Chondrocyte (in vitro differentiated cells): ENCODE measurements at places on chromosomes 4 and X.

GRCh38 chr4:18214411-18215055 lies 193.0 kb upstream of the LCORL start:
- DNase-seq, result no peak

- DNase-seq, result no peak
Measured at GRCh38 chrX:19889582-19890342, 2.4 kb upstream of the SH3KBP1 start.

DNA sequence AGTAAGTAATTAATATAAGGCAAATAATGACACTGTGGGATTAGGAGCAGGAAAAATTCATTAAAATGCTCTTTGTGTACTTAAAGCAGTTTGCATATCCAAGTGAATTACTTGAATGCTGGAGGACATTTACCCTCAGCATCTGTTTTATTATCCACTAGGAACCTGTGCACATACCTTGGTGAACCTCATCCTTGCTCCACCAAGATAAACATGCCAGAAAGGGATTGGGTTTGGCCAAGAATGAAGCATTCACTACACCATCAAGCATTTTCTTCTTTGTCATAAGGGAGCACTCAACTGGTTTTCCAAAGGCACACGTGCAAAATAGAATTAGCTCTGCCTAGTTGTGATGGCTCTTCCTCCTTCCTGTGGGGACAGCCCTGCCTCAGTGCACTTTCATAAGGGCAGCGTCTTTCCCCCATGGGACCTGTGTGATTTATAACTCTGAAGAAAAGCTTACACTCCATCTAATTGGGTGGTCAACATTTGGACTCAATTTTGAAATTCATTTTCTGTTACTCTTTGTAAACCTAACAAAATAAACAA lies 291.7 kb downstream of the USP46 start:
- DNase-seq, result no peak

- DNase-seq, result no peak
Measured at GRCh38 chrX:11908371-11908770, 150.3 kb downstream of the MSL3 start.

DNA sequence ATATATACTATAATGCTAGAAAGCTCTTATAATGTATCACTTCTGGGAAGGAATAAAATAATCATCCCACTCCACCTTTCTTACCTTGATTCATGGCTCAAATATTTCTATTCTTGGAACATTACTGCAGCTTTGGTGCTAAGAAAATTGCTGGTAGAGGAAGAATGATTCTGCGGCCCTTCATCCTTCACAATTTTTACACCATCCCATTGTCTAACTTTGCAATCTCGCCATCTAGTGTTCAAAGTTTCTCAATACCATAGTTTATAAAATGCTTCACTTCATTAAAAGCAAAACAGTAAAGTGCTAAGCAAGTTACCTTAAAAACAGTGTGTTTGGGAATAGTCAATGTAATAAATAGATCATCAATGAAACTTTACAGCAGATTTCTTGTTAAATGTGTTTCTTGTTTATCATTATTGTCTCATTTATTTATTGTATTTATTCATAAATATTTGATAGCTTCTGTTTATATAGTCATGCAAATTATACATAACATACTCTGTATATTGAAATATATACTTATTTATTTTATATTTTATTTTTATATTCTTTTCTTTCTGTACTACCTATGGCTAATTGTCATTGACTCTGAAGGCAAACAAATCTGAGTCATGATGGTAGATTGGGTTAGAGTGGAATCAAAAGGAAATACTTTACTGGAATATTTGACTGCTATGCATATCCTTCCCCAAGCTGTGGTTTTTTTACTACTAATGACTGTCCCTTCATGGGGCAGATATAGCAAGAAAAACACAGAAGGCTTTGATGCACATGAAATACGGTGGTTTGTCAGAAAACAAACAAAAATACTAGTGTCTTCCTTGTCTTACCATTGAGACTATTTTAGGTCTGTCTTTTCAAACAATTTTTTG lies 390.7 kb downstream of the MAPK10 start:
- DNase-seq, result no peak

DNA sequence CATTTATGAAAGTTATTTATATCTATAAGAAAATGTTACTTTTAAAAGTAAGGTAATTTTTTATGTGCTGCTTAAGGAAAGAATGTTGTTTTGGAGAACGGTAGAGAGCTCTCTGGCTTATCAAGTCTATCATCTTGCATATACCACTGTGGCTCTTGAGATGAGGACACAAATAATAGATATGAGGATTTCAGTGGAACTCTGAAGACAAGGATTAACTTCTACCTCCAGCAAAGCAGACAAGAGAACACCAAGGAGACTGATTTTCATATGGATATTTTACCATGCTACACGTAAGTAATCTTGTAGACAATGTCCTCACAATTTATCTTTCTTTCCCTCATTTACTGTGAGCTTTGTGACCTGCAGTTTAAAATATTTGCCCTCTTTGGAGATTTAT lies 557.5 kb upstream of the NDST4 start:
- no peak for DNase-seq

GRCh38 chr4:74081035-74081434 lies 18.0 kb downstream of the CXCL2 start:
- DNase-seq, result no peak

GRCh38 chr4:88009871-88010270 lies 2.4 kb downstream of the PKD2 start:
- DNase-seq, result no peak

DNA sequence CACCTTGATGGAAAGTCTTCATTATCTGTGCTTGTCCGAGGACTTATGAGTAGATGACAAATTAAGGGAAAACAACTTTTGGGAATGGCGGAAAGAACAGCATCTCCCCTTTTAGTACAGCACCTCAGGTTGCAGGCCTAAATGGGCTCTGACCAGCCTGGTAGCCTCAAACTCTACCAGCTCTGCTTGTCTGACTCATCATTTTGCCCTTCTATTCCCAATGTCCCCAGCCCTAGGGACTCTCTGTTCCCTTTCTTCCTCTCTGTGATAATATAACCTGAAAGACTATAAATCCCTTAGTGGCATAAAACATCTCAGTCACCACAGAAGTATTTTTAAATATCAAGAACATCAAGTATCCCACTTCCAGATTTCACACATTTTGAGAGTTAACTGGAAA lies 121.9 kb downstream of the THOC2 start:
- DNase-seq, result no peak

DNA sequence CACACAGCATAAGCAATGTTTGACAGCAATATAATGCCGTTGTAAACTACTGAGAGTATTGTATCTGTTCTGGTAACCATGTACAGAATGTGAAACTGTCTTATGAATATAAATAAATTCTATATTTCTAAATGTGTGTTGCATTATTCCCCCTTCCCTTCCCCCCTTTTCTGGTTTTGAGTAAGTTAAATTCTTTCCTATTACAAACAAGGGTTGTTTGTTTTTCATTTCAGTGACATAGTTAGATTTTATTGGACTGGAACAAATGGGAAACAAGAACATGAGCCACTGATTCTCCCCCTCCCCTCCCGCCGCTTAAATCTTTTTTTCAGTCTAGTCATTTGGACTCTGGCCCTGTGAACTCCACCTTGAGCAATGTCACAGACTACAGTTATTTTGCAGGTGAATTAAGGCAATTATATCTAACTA lies 69.8 kb downstream of the GPAT3 start:
- DNase-seq, result no peak

- DNase-seq, result no peak
Measured at GRCh38 chr4:184583738-184584502, 65.3 kb downstream of the CASP3 start.

DNA sequence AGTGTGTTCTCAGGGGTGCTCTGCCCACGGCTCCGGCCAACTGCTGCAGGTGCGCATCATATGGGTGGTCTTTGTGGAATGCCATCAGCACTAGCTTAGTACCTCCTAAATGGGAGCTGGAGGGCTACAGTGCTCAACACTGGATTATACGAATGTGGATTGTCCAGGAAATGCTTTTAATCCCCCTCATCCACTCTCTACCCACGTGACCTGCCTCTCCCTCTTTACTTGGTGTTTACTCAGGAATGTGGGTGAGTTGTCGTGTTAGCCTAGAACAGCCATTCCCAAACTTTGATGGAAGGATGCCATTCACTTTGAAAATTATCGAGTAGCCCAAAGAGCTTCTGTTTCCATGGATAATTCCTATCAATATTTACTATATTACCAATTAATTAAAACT lies 150.8 kb downstream of the PTTG2 start:
- no peak for DNase-seq

GRCh38 chrX:152070144-152070543 lies 68.2 kb downstream of the MAGEA10 start:
- DNase-seq, result no peak

- no peak for DNase-seq
Measured at GRCh38 chr4:71338846-71339593, at the start of gene SLC4A4. Gene SLC4A4 (plus strand): TSS chr4:71339020.

DNA sequence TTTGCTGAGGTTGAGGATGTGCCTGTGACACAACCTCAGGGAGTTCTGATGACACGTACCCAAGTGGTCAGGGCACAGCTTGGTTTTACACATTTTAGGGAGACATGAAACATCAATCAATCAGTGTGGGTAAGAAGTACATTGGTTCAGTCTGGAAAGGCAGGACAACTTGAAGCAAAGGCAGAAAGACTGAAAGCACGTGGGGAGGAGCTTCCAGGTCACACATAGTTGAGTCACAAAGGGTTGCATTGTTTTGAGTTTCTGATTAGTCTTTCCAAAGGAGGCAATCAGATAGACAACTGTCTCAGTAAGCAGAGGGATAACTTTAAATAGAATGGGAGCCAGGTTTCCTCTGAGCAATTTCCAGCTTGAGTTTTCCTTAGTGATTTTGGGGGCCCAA lies 1910.0 kb upstream of the AGA start:
- DNase-seq, result no peak

DNA sequence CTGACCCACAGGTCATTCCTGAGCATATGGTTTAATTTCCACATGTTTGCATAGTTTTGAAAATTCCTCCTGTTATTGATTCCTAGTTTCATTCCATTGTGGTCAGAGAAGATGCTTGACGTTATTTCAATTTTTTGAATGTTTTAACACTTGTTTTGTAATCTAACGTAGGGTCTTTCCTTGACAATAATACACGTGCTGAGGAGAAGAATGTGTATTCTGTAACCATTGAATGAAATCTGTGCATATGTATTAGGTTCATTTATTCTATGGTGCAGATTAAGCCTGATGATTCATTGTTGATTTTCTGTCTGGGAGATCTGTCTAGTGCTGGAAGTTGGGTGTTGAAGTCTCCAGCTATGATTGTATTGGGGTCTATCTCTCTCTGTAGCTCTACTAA lies 486.4 kb upstream of the RPS6KA3 start:
- DNase-seq, result no peak

- DNase-seq, result no peak
Measured at GRCh38 chrX:100980608-100981497, 11.3 kb downstream of the ARL13A start.

DNA sequence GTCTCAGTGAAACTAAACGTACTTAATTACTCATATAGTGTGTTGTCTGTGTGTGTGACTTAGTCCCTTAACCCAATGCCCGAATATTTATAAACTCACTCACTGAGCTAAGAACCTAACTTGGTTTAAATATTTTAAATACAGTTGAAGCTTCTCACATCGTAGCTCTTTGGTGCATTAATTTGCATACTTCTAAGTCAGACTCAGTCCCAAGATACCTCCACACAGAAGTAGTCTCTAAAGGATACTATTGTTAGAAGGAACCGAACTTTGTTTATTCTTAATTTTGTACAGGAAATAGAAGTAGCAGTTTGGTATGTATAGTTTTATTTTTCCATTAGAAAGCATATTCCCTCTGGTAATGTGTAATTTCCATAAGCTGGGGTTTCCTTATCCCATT lies 54.0 kb upstream of the NKAP start:
- DNase-seq, result no peak

GRCh38 chr4:100649417-100649816 lies 131.6 kb upstream of the EMCN start:
- DNase-seq, result no peak

DNA sequence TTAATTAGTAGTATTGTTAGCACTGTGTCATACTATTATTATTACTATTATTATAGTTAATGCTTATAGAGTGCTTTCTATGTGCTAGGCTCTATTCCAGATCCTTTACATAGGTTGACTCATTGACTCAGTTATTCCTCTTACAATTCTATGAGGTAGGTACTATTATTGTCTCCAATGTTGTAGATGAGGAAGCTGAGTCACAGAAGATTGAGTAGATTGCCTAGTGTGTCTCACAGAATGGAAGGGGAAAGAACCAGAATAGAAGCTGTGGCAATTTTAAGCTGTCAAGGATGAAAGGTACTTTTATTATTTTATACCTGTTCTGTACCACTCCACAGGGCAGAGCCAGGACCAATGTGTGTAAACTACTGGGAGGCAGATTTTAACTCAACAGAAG lies 1.9 kb upstream of the TCEAL1 start:
- DNase-seq, result no peak

GRCh38 chrX:131977619-131978018 lies 45.5 kb upstream of the STK26 start:
- no peak for DNase-seq

DNA sequence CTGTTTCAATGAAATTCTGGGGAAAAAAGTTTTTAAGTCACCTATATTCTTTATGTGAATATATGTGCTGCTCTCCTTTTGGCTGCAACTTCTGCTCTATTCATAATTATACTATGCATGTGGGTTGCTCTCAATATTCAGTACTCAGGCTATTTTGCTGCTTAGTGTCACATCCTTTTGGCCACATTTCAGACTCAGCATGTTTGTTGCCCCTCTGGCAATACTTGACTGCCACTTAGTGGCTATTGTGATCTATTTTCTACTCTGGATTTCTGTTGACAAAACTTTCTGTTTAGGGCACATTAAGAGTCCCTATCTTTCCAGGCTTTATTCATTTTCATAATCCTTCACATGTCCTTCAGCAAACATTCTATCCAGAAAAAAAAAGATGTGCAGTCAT lies 15.8 kb upstream of the CT45A1 start:
- DNase-seq, result no peak

DNA sequence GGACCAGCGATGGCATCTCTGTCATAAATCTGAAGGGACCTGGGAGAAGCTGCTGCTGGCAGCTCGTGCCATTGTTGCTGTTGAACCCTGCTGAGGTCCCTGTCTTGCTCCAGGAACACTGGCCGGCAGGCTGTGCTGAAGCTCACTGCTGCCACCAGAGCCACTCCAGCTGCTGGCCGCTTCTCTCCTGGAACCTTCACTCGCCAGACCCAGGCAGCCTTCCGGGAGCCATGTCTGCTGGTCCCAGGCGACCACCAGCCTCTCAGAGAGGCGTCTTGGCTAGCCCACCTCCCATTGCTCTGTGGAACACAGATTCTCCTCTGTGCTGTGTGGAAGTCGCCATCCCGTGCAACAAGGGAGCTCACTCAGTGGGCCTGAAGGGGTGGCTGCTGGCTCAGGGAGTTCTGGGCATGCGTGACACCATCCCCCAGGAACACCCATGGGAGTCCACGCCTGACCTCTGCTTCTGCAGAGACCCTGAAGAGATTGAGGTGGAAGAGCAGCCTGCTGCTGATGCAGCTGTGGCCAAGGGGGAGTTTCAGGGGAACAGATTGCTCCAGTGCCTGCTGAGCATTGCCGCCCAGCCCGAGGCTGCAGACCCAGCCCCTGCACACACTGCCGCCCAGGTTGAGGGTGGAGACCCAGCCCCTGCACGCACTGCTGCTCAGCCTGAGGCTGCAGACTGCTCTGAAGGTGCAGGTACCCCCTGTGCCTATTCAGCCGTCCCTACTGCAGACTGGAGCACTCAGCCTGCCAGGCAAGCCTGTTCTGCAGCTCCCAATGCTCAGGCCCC lies 33.1 kb upstream of the CYP4V2 start:
- DNase-seq, result no peak

GRCh38 chrX:123303429-123303828 lies 119.4 kb downstream of the GRIA3 start:
- no peak for DNase-seq

- no peak for DNase-seq
Measured at GRCh38 chr4:10577018-10577417, 107.5 kb downstream of the CLNK start.

GRCh38 chrX:150692831-150693724 lies at the start of gene MTMR1:
Gene MTMR1 (plus strand): TSS chrX:150693396. CDS start chrX:150693531, 135 bp downstream.
- no peak for DNase-seq
